ENCODE measurements at places on chromosomes 7 and 10. TPM values are rescaled to one million over a fixed set of nuclear protein-coding genes. Genes with fewer than 3 reads are reported as not detected.
A peak's percentile ranks its signal among the peaks of the same experiment; 100 is the strongest.

FAM237B gene
- total RNA-seq: not detected

DNA sequence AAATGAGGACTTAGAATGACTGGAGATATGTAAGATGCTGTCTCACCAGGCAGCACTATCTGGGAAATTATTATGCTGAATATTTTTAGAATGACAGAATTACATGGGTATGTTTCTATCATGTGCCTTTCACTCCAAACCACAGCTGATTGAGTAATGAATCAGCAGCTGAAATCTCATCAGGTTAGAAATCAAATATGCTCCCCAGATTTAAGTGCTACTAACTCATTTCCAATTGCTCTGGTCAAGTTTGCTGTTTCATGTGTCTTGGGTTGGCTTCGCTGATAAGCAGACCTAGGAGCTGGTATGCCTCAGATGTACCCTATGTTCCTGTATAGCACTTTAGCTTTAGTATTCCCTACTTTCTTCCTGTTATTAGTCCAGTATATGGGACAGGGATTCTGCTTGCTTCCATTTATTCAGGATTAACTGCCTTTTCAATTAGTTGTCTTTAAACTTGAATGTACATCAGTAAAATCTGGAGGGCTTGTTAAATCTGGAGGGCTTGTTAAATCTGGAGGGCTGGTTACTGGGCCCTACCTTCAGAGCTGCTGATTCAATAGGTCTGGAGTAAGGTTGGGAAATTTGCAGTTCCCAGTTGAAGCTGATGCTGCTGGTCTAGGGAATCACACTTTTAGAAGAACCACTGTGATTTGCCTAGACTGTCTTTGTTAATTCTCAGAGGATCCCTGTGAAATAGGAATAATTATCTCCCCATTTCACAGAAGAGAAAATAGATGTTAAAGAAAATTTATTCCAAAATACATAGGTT, 172.9 kb downstream of the DKK1 start:
- H3K4me3 ChIP-seq: no peak overlapping the region
- H3K4me1 ChIP-seq: peaks cover 78% of the 10 kb centered on the region
- no peaks in the 10 kb centered on the region for H3K27me3 ChIP-seq
- no peak for DNase-seq

- no peak for DNase-seq
- H3K27ac ChIP-seq: no peak overlapping the region
- no peaks in the 10 kb centered on the region for H3K27me3 ChIP-seq
Observed at GRCh38 chr7:130129011-130129411, 58.7 kb downstream of the KLHDC10 start.

CTTNBP2 gene
- 2.9 TPM for total RNA-seq

DNA sequence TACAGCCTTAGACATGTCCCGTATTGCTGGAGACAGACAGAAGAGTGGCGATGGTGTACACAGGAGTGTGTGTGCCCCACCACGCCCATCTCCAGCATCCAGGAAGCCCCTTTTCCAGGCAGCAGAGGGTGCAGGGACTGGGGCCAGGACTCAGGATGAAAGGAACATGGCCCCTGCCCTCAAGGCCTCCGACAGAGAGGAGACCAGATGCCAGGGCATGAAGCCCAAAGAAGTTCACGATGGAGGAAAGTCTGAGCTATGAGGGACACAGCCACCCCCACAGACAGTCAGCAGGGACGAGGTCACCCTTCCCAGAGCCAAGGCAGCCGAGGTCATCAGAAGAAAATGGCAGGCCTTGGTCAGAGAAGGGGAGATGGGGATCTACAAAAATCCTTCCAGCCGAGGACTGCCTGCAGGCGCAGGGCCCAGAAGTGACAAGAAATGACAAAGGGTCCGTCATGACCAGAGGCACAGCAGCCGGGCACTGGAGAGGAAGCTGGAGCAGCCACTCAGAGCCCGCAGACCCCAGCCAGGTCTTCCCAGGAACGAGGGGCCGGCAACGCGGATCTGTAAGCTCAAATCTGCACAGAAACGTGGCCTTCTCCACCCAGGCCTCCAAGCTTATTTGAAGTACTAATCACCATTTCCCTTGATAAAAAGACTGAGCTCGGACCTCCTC, 78.7 kb upstream of the PPP2R2D start:
- peaks cover 56% of the 10 kb centered on the region for H3K27me3 ChIP-seq
- H3K4me3 ChIP-seq: no peak overlapping the region
- DNase-seq: peak; percentile 81

- H3K4me3 ChIP-seq: no peak overlapping the region
- H3K4me1 ChIP-seq: no peaks in the 10 kb centered on the region
- H3K27ac ChIP-seq: no peak overlapping the region
- H3K36me3 ChIP-seq: peaks cover 2% of the 10 kb centered on the region
Observed at GRCh38 chr7:41559426-41559825, 143.5 kb downstream of the INHBA start.

HOXA10 gene
- 0.12 TPM for total RNA-seq

DNA sequence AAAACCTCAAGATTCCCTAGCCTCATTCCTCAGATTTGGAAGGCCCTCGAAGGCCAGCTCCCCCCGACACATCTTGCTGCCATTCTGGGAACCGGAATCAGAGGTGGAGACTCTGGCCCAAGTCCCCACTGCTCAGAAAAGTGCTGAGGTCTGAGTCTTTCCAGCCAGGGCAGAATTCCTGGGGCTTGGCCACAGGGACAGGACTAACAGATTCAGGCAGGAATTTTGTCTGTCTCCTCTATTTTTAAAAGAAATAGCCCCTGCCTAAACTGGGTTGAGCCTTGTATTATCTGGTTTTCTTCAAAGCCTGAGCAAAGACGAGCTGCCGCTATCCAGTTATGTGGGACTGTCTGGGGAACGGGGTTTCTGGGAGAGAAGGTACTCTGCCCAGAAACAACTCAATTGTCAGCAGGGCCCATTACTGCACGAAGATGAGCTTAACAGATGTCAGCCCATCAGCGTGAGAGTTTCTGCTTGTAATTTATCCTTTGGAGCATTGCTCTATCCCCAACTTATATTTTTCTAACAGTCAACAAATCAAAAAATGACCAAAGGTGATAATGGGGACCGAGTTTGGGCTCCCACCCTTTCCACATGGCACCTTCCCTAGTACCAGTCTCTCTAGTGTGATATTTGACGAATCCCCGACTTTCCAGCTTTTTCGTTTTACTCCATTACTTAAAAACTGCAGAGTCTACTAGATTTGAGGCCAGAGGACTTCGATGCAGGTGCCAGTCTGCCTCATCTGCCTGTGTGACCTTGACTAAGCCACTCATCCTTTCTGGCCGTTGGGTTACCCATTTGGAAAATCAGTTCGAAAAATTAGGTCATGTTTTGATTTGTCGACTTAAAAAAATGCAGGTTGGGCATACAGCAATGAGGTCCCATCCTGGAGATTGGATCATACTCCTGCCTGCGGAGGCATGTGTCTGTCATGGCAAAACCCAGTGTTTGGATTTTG, 110.9 kb downstream of the WDR11 start:
- no peak overlapping the region for H3K27ac ChIP-seq
- peaks cover 4% of the 10 kb centered on the region for H3K27me3 ChIP-seq
- DNase-seq: no peak
- no peaks in the 10 kb centered on the region for H3K4me1 ChIP-seq
- H3K36me3 ChIP-seq: no peaks in the 10 kb centered on the region

DNA sequence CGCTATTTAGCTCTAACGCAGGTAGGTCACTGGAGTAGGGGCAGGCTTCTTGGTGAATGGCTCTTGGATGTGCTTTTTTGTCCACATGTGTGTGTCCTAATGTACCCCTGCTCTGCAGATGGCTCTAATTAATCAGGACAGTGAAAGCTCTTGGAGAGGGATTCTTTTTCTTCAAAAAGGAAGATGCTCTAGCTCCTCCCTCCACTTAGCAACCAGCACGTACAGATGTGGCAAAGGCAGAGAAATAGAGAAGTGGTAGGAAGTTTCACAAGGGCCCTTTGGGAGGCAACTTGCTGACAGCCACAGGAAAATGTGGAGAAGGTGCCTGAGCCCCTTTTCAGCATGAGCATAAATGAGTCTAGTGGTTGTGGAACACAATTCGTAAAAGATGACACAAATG, 221.7 kb downstream of the PLXNA4 start:
- H3K4me1 ChIP-seq: peaks cover 12% of the 10 kb centered on the region
- no peak for DNase-seq
- no peak overlapping the region for H3K27ac ChIP-seq
- H3K27me3 ChIP-seq: no peaks in the 10 kb centered on the region

CLDN4 gene
- 0.80 TPM for total RNA-seq

SCIN gene
- 0.65 TPM for total RNA-seq

DNA sequence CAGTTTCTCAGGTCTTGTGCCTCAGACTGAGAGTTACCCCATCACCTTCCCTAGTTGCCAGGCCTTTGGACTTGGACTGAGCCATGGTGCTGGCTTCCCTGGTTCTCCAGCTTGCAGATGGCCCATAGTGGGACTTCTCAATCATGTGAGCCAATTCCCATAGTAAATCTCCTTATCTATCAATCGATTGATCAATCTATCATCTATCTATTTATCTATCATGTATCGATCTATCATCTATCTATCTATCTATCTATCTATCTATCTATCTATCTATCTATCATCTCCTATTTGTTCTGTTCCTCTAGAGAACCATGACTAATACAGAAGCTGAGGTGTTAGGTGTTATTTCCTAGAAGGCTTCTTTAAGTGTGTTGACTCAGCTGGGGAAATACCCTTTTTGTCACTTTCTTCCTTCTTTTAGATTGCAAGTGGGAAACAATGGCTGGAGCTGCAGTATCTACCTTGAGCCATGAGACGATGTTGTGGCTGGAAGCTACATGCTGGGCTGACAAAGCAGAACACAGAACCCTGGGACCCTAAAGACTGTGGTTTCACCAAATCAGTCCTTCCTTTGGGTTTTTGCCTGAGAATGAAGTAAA, 234.7 kb upstream of the GLI3 start:
- H3K27me3 ChIP-seq: no peaks in the 10 kb centered on the region
- H3K36me3 ChIP-seq: no peaks in the 10 kb centered on the region
- DNase-seq: no peak
- no peak overlapping the region for H3K27ac ChIP-seq

GRCh38 chr7:26533217-26533616, 241.6 kb downstream of the SNX10 start:
- peaks cover 24% of the 10 kb centered on the region for H3K27me3 ChIP-seq
- no peak overlapping the region for H3K27ac ChIP-seq
- no peaks in the 10 kb centered on the region for H3K4me1 ChIP-seq
- DNase-seq: no peak
- H3K36me3 ChIP-seq: no peaks in the 10 kb centered on the region

CALY gene
- 8.9 TPM for total RNA-seq

GRCh38 chr10:113856563-113856962, 2.1 kb downstream of the NHLRC2 start:
- H3K27me3 ChIP-seq: no peaks in the 10 kb centered on the region
- no peak overlapping the region for H3K27ac ChIP-seq
- H3K36me3 ChIP-seq: peaks cover 16% of the 10 kb centered on the region
- H3K4me3 ChIP-seq: peak overlapping the region; percentile 24

TRPV5 gene
- not detected for total RNA-seq

MRPS17 gene
- 11.8 TPM for total RNA-seq

FAM241B gene
- 13.7 TPM for total RNA-seq

- no peaks in the 10 kb centered on the region for H3K27me3 ChIP-seq
- H3K36me3 ChIP-seq: peaks cover 13% of the 10 kb centered on the region
- no peak overlapping the region for H3K4me3 ChIP-seq
Observed at GRCh38 chr7:75967487-75967997, 26.9 kb downstream of the TMEM120A start.

MINDY4 gene
- total RNA-seq: 6.3 TPM

GRCh38 chr10:86958116-86958900, at the start of gene SNCG:
SNCG (plus strand) TSS chr10:86958599; CDS start chr10:86958698, 99 bp downstream.
- H3K4me1 ChIP-seq: peaks cover 50% of the 10 kb centered on the region
- no peak within 1 kb of the TSS for H3K4me3 ChIP-seq
- no peaks in the 10 kb centered on the region for H3K27me3 ChIP-seq
- H3K36me3 ChIP-seq: no peaks in the 10 kb centered on the region

KLLN gene
- 0.72 TPM for total RNA-seq

CRHR2 gene
- total RNA-seq: not detected

DNA sequence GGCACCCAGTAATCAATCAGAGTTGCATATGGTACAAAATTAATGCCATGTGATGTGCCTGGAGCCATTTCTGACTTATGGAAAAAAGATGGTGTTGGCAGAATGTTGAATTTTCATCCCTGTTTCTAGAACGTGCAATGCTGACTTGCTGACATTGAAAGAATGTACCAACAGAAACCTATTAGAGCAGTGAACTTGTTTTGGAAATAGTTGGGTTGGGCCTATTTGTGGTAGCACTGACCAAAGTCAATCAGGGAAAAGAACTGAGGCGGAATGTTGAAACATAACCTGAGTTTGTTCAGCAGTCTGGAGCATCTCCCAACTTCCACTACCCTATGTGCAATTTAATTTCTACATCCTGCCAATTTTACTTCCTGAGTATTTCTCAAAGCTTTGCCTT, 11.7 kb upstream of the KIAA1217 start:
- H3K4me1 ChIP-seq: no peaks in the 10 kb centered on the region
- peaks cover 18% of the 10 kb centered on the region for H3K27me3 ChIP-seq
- no peak overlapping the region for H3K4me3 ChIP-seq
- H3K36me3 ChIP-seq: no peaks in the 10 kb centered on the region
- H3K27ac ChIP-seq: no peak overlapping the region
- DNase-seq: no peak

MRPL32 gene
- total RNA-seq: 35.9 TPM

DNA sequence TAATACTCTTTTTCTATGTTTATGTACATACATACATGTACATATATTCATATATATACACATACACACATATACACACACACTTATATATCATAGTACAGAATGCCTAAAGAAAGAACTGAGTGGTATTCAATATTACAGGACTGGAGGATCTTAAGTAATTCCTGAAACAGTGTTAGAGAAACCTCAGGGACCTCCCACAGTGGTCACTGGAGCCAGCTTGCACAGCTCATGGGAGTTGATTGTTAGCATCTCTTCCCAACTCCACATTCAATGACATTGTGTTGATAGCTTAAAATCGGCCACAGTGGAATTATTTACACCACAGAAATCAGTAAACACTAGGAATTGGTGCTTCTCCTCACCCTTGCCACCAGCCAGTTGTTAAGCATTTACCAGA, 6.0 kb downstream of the LRRC17 start:
- peaks cover 36% of the 10 kb centered on the region for H3K4me1 ChIP-seq
- no peaks in the 10 kb centered on the region for H3K36me3 ChIP-seq
- no peak overlapping the region for H3K27ac ChIP-seq
- no peak for DNase-seq

AMPH gene
- total RNA-seq: 2.9 TPM

EPO gene
- not detected for total RNA-seq

CCL24 gene
- total RNA-seq: not detected

Measured in chondrocyte (in vitro differentiated cells).